ENCODE measurements at places on chromosomes 3 and 15.

DNA sequence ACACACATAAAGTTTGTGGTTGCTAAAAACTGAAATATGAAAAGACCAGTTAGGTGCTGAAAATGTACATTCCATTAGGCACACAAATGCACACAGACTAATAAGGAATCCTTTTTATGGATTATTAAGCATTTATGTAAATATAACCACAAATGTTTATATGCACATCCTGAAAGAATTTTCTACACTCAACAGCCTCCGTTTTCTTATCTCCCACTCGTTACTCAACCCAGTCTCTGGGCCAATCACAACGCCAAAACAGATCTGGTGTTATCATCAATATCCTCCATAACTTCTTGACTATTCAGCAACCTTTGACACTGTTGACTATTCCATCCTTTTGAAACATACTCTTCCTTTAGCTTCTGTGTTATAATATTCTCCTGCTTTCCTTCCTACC lies 136.4 kb downstream of the ATP8B4 start:
- DNase-seq, result no peak

DNA sequence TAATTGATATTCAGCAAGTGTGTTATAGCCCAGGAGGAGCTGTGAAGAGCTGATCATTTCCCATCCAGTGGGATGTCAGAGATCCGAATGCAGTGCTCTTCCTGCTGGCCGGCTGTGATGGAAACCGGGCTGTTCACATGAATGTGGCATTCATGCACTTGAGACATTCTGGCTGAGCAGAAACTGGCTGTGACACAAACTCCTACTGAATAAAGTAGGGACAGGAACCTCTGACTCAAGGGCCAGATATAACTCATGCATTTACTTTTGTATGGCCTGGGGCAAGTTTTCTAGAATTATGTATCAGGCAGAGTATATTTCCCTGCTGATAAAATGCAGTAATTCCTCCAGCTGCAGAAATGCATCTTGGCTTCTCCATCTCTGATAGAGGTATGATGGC lies 83.4 kb upstream of the FAM3D start:
- DNase-seq, result peak; percentile 13

DNA sequence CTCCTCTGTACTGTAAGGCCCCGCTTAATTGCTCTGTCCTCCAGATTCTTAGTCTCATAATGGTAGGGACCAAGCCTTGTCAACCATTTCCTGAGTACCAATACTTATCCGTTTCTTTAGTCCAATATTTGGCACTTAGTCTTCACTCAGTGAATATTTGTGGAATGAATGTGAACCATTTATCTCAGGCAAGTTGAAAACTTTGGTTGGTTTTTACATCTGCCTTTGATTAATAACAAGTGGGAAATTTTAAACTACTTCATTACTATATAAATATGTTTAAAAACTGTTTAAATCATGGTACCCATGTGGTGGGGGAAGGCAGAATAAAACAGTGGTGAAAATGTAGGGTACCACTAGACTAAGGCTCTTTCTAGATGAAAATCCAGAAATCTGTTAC lies 15.2 kb downstream of the CA12 start:
- no peak for DNase-seq

GRCh38 chr3:31760654-31761053 lies 220.4 kb downstream of the OSBPL10 start:
- DNase-seq, result no peak

DNA sequence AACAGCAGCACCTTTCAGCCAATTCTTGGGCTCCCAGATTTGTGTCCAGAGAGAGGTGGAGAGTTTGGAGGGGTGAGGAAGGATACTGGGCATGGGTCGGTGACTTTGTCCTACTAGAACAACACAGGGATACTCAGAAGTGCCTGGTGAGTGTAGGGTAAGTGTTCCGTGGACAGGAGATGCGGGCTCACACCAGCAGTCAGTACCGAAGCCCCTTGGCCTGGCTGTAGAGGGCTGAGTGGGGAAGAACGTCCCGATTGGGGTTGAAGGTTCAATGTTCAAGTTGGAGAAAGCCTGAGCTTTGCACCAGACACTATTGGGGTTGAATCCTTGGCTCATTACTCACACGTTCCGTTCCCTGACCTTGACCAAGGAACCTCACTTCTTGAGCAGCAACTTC lies 40.8 kb upstream of the SLC6A11 start:
- DNase-seq, result no peak

Data from kidney capillary endothelial cell (primary cell).